ENCODE measurements at places on chromosomes 3 and 15.

- H3K4me1 ChIP-seq = no peaks in the 10 kb centered on the region
- H3K4me3 ChIP-seq = no peak overlapping the region
- no peak overlapping the region for H3K27ac ChIP-seq
- no peaks in the 10 kb centered on the region for H3K36me3 ChIP-seq
Observed at GRCh38 chr15:48421362-48421761, 90.1 kb downstream of the DUT start.

DNA sequence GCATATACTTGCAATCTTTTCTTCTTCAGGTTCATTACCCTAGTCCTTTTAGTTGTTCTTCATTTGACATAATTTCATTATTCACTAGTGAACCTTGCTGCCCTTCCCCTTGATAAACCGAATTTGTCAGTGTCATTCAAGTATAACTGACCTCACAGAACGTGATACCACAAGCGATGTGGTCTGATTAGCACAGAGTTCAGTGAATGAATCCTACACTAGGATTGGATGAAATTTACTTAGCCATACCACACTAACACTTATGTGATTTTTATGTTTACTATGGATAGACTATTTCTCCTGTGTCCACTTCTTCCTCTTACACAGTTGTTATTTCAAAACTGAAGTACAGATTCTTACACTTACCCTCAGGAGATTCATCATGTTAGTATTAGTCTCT is 27.2 kb downstream of the CD86 start:
- peaks cover 28% of the 10 kb centered on the region for H3K27me3 ChIP-seq
- DNase-seq = no peak
- H3K27ac ChIP-seq = no peak overlapping the region
- no peaks in the 10 kb centered on the region for H3K36me3 ChIP-seq
- no peak overlapping the region for H3K4me3 ChIP-seq
- H3K4me1 ChIP-seq = peaks cover 15% of the 10 kb centered on the region

- no peak overlapping the region for H3K4me3 ChIP-seq
- no peak for DNase-seq
- H3K27ac ChIP-seq = no peak overlapping the region
Observed at GRCh38 chr15:69390575-69390974, 23.6 kb upstream of the KIF23 start.

DNA sequence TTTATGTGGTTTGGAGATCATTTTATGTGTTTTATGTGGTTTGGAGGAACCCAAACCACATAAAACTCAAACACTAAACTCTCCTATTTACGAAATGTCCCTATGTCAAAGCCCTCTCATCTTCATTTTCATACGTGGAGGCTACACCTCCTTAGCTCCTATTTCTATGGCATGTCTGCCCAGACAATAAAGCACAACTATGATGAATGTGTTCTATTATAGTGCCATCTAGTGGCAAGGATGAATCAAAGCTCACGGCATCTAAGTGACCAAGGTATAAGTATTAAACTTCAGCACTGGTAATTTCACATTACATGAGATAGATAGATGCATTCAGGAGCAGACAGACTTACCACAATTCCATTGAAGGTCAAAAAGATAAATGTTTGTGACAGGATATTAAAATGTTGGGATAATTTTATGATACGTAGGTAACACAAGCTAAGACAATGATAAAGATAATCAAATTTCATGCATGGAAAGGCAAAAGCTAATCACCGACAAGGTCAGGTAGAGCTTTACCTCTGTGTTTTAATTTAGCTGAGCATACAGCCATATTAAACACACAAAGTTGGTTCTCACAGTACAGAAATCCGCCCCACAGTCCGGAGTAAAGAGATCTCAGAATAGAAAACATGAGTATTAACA is 130.6 kb upstream of the FHIT start:
- H3K4me3 ChIP-seq = no peak overlapping the region
- DNase-seq = no peak
- peaks cover 6% of the 10 kb centered on the region for H3K27me3 ChIP-seq
- H3K4me1 ChIP-seq = peaks cover 3% of the 10 kb centered on the region
